ENCODE measurements at places on chromosomes 1 and 21.
A peak's percentile ranks its signal among the peaks of the same experiment; 100 is the strongest.

DNA sequence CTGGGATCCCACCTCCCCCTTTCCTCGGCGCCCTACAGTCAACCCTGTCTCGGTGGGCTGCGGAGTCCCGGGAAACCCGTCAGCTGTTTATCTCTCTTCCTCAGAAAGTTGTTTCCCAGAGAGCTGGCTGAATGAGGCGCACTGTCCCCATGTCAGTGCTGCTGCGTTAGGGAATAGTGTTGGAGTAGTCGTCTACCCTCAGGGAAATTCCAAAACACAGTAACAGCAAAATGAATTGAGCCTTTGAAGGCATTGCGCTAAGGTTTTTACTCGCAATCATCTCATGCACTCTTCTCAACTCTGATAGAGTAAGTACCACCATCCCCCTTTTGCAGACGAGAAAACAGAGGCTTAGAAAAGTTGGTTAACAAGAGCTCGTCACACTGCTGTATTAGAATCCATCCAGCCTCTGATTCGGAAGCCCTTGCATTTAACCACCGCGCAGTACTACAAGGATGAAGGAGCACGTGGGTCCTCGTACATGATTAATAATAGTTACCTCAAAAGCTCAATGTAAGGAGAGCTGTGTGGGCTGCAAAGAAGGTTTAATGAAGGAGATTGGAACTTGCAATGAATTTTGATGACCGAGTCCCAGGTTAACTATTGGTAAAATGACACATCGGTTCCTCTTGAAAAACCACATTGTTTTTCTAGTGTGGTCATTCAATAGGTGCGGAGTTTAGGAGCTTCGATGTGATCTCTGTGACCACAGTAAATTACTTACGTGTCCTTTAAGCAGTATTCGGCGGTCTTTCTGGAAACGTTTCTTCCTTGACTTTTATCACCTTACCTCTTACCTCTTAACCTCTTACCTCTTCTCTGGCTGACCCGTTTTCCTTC, 788 bp upstream of the EDEM3 start:
- no peak for DNase-seq

DNA sequence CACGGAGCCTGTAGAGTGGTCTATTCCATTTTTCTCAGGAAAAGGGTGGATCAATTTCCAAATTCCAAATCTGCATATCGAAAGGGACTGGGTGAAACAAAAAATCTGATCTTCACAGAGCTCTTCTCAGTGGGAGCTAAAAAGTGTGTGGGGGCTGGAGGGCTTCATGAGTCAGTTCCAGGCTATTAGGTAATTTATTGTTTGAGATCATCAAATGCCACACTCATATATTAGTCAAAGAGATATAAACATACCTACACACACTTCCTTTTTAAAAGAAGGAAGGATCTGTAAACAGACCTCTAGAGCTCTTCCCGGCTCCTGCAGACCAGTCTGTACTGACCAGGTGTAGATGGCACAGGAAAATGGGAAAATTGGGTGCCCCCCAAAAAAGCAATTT, 175.4 kb downstream of the ZBTB18 start:
- DNase-seq = no peak

GRCh38 chr1:62436039-62436465, 797 bp upstream of the USP1 start:
- DNase-seq = peak; percentile 87

GRCh38 chr1:81594206-81594605, 206.5 kb upstream of the ADGRL2 start:
- no peak for DNase-seq

DNA sequence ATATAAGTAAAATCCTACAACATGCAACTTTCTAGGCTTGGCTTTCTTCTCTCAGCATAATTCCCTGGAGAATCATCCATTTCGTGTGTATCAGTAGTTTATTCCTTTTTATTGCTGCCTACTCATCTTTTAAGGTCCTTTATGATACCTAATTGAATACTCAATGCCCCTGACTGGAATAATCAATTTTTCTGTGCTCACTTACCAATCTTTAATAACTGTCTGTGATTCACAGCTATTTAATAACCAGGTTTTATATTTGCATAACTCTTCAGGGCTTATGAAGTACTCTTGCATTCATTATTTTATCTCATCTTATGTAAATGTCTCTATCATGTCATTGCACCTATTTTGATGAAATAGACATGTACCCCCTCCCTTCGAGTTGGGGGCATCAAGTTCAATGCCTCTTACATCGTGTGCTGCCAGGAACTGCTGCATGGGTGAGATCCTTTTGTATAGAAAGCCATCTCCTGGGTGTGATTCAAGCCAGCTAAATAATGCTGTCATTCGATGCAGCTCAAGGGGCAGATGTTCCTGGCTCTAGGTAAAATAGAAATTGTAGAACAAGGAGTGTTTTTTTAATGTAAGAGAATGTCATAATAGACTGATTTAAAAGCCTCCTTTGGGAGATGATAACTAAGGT, 222.7 kb downstream of the SLC35F3 start:
- no peak for DNase-seq
